ENCODE measurements at places on chromosomes 5 and 9.

DNA sequence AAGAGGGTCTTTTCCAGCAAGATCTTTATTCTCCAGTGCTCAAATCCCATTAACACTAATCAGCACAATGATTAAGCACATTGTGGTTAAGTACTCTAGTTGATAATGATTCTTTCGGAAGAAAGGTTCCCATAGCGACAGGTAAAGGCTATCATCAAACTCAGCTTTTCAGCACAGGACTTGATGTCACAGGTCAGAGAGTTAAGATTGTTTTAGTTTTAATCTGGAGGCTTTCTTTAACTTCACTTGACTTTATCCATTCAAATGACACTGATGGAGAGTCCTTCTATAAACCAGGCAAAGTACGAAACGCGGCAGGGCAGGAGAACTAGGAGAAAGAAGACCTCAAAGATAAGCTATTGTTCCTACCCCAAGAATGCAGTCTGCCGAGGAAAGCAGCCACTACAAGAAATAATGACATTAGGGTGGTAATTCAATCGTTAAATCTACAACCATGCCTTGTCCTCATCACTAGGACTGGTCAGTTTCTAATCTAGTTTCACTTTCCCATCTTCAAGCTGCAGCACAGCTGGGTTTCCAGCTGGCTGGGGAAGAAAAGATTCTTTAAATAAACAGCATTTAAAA is 4.6 kb downstream of the NRG2 start:
- peak; percentile 63 for DNase-seq

DNA sequence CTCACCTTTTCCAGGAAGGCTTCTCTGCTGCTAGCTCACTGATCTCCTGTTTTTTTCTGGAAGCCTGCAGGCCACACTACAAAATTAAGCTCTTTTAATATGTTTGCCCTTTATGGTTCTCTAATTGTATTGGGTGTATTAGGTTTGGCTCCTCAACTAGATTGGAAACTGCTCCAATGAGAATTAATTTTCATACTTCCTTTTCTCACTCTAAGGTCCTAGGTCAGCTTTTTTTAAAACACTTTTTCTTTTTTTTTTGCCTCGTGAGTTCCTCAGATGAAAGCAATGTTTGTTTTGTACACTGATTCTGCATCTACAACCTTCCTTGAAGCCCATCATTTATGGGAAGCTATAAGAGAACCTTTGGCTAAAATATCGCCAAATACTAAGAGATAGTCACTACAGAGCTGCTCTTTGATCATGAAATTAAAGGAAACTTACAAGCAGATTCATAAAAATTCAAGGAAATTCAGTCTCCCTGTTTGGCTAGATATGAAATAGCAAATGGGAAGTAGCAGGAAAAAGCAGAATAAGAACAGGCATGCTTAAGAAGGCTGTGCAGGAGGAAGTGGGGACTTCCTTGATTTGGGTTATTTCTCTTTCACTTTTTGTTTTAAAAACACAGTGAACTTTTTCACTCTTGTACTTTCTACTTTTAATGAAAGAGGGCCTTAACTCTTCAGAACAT is 55.2 kb upstream of the FYB1 start:
- peak; percentile 59 for DNase-seq

DNA sequence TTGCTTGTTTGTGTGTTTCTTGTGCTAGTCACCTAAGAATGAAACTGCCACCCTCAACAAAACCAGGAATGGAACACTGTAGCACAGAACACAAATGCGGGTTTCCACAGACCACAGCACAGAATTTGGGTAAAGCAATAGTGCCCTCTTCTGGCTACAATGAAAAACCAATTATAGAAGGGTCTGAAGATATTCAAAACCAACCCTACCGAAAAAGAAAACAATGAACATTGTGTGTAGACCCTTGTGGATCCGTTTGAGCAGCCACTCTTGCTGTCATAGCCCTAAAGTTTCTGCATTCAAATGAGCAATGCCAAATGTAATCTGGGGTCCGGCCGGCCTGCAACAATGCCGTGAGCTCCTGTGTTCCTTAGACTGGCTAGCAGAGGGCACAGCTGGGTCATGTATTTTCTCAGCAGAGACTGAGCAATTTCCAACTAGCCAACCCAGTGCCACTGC is 8.3 kb upstream of the ENC1 start:
- peak; percentile 77 for DNase-seq

GRCh38 chr9:15180124-15180523 is 126.9 kb downstream of the TTC39B start:
- no peak for DNase-seq

- DNase-seq = peak; percentile 11
Observed at GRCh38 chr5:13976867-13977830, 32.7 kb upstream of the DNAH5 start.

DNA sequence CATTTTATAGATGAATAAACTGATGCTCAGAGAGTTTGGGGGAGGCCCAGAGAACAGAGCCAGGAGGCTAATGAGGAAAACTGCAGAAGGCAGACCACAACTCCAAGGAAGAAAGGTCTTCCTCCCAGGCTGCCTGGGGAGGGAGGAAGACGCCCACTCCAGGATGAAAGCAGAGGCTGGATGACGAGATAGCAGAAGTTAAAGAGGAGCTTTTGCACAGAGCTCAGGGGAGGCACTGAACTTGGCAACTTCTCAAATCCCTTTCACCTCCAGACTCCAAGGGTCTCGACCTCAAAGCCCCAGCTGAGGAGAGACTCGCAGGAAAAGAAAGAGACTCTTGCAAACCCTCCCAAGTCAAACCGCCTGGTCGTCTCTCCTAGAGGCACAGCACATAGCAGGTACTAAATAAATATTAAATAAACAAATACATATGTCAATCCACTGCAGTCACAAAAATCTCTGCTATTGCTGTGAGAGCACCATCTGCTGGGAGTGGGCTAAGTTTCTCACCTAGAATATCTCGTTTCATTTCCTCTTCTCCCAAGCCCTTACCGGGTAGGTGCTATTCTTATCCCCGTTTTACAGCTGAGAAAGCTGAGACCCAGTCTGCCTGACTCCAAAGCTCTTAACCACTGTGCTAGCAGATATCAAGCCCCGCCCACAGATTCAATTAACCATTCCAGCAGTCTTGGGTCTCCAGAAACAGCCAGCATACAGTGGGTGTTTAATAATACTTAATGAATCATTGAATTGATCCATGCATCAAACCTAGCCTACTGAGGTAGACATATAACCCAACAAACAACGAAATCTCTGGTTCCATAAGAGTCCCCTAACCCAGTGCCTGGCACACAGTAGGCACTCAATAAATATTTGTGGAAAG is 97.8 kb upstream of the HAND1 start:
- peak; percentile 81 for DNase-seq

DNA sequence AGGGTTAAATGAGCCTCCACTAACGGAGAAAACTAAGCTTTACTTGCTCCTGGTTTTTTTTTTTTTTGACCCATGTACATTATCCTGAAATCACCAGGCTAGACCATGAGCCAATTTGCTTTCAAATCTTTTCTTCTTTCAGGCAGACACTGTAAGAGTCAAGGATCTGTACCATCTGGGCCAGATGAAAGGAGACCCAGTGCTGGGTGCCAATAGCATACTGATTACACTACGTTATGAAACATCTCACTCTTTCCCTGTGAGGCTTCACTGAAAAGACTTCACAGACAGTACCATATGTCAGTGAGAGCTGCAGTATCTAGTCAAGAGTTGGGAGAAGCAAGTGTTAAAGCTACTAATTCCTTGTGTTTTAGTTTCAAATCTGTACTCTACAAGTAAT is 161.2 kb upstream of the PTPRD start:
- DNase-seq = no peak

- DNase-seq = peak; percentile 77
Observed at GRCh38 chr5:88690409-88691229, 192.4 kb downstream of the MEF2C start.

GRCh38 chr9:131410044-131410491 is 16.2 kb downstream of the PRRC2B start:
- peak; percentile 25 for DNase-seq

DNA sequence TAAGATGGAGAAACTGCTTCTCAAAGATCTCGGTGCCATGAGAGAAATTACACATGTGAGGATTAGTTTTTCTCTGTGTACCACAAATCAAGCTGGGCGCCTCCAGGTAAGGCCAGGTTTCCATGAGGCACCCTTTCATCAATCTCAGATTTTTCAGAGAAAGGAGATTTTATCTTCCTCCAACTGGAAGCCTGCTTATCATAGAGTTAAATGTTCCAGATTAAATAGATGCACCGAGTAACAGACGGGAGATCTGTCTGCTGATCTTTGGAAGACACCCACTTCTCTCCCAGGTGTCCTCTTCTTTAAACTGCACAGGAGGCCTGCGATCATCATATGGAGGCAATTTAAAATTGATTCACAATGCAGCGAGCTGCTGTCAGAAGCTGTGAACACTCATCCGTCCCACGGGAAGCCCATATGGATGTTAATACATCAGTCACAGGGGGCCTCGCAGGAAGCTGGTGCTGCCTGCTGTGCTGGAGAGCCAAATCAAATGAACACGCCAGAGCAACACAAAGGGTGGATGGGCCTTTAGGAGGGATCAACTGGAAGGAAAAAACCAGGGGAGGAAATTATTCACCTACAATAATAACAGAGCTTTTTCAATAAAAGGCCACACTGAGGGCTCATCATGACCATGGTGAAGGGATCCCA is 93.3 kb downstream of the TLE1 start:
- no peak for DNase-seq

- no peak for DNase-seq
Observed at GRCh38 chr5:54520940-54521339, 3.4 kb downstream of the SNX18 start.

GRCh38 chr5:104977529-104977928 is 1414.9 kb upstream of the NUDT12 start:
- DNase-seq = no peak

DNA sequence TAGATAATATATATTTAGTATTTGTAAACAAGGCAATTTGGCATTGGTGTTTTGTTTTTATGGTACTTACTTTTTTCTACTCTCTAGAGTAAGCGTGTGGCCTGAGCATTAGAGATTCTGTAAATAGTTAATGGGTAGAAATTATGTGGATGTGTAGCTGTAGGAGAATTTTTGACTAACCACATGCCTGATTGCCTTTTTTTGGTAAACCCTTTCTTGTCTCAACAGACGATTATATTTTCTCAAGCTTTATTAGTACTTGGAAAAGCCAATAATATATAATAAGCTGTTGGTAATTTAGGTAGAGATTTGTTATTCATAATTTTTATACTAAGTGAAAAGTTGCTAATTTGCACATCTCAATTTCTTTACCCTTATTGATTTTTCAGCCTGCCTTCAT is 76.8 kb downstream of the FCHO2 start:
- DNase-seq = no peak

DNA sequence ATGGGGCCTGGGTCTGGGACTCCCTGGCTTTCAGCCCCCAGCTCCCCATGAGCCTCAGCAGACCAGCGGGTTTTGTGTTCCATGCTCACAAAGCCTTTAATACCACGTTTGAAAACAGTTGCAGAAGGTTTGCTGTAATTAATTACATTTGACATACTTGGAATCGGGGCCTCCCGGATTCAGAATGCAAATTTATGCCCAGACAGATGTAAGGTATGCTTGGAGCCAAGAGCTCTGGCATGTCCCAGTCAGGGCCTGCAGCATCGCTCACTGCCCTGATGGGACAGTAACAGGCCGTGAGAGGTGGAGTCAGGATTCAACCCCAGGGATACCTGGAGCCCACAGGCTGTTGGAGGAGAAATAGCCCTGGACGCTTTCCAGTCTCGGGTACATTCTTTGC is 12.2 kb downstream of the ZNF618 start:
- no peak for DNase-seq

DNA sequence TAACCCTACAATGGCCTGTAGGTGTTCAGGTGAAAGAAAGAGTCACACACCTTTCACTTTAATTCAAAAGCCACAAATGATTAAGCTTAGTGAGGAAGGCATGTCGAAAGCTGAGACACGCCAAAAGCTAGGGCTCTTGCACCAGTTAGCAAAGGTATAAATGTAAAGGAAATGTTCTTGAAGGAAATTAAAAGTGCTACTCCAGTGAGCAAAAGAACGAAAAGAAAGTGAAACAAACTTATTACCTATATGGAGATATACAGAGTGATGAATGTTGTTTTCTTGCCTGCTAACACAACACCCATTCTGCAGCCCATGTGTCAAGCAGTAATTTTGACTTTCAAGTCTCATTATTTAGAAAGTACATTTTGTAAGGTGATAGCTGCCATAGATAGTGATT is 254.2 kb upstream of the SLC24A2 start:
- DNase-seq = peak; percentile 21

GRCh38 chr5:72152545-72152944 is 45.3 kb downstream of the MAP1B start:
- DNase-seq = no peak

DNA sequence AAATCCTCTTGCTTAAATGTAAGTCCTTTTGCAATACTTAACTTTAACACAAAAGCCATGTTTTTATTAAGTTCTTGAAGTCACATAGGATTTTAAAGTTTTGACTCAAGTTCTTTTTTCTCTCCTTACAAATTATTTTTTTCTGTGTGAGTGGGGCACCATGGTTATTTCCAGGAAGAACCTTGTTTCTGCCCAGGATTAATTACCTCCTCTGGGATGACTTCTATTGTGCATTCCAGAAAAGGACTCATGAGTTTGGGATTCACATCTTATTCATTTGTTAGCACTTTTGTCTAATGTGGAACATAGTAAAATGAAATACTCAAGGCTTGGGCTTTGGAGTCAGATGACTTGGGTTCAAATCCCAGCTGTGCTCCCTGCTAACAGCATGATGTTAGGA is 421.4 kb upstream of the WWC1 start:
- no peak for DNase-seq

GRCh38 chr9:130949188-130950038 is 10.4 kb upstream of the FIBCD1 start:
- no peak for DNase-seq

GRCh38 chr5:151647320-151647861 is 39.3 kb downstream of the SPARC start:
- DNase-seq = no peak

GRCh38 chr5:120354126-120354525 is 110.0 kb upstream of the PRR16 start:
- DNase-seq = no peak
